Activated CD4-positive, CD25-positive, alpha-beta regulatory T cell treated with anti-CD3 and anti-CD28 coated beads, Interleukin-2, amount 50 U/mL, for 72 hours (primary cell): ENCODE measurements at places on chromosomes 3 and 15.
A peak's percentile ranks its signal among the peaks of the same experiment; 100 is the strongest.

DNA sequence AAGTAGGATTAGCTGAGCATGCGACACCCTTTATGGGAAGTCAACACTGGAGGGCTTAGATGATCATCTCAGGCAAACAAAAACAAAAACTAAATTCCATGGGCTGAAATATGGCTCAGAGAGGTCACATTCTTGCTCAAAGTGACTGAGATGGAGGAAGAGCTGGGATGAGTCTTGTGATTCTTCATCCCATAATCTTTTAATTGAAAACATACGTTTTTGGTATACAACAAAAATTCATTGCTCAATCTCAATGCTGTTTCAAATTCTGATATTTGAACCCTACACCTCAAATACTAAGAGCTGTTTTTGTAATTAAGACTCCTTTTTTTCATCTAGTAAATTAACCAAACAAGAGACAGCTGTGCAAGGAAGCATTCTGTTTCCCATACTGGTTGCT is 257.0 kb downstream of the NR1D2 start:
- no peak for DNase-seq

DNA sequence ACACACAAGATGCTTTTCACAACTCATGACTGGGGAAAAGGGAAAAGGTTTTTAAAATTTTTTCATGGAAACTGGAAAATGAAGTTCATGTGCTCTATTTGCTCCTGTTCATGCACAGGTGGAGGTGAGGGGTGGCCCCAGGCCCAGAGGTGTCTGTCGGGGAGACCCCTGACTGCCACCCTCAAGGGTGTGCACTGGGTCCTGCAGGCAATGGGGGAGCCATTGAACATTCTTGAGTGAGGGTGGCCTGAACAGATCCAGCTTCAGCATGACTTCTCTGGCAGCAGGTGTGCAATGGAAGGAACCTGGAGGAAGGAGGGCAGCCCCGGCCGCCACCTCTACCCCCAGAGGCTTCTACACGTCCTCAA is 145.3 kb upstream of the IQSEC1 start:
- DNase-seq, result no peak

- no peak for DNase-seq
Observed at GRCh38 chr3:188052169-188053035, 101.6 kb upstream of the LPP start.

DNA sequence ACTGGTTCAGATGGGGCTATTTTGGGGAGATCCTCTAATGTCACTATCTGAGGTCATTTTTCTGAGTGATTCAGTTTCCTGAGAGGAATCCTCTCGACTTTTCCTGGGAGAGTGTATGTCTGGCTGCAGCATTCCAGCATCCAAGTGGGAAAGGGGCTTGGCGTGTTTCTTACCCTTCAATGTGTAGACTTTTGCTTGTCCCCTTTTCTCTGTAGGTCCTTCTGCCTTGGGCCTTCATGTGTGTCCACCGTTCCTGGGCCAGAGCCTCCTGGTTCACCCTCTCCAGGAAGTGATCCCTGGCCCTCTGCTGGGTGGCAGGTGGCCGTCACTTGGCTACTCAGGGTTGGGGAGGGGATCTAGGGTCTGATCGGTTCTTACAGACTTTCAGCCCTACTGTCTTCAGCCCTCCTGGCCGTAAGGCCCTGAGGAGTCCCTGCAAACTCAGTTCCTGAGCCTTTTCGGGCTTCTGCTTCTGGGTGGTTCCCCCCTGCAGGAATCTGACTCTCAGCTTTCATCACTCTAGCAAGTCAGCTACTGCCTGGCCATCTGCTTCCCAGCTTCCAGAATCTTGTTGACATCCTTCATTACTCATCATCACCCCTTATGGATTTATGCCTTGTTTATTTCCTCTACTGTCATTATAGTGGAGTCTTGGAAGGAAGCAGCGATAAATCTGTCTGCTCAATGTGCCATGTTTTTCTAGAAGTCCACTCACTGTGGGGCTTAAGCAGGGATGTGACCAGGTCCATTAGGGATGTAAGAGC is 36.5 kb downstream of the GOLGA6L10 start:
- no peak for DNase-seq

DNA sequence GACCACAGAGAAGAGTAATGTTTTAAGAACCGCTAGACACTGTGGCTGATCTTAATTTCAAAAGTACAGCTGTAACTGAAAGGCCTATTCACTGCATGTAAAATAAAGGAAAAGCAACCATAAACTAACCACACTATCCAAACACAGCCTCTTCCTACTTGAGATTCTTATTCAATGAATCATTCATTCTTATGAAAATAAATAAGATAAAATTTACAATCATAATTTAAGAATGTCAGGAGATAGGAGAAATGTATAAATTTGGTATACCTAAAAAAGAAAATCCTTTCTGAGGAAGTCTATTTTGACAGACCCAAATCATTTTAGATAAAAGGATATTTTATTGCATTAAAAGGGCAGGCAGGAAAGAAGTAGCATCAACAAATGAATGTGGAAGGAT is 533.5 kb upstream of the ZNF385D start:
- no peak for DNase-seq

DNA sequence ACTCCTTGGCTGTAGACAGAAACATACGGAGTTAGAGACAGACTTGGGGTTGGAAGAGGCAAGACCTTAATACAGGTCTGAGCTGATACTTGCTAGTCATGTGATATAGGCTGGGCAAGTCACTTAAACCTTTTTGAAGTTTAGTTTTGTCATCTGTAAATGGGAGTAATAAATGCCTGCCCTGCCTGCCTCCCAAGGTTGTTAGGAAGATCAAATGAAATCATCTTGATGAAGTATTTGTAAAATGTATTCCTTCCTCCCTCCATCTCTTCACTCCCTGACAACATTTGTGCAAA is 2.9 kb downstream of the PXK start:
- DNase-seq, result no peak

DNA sequence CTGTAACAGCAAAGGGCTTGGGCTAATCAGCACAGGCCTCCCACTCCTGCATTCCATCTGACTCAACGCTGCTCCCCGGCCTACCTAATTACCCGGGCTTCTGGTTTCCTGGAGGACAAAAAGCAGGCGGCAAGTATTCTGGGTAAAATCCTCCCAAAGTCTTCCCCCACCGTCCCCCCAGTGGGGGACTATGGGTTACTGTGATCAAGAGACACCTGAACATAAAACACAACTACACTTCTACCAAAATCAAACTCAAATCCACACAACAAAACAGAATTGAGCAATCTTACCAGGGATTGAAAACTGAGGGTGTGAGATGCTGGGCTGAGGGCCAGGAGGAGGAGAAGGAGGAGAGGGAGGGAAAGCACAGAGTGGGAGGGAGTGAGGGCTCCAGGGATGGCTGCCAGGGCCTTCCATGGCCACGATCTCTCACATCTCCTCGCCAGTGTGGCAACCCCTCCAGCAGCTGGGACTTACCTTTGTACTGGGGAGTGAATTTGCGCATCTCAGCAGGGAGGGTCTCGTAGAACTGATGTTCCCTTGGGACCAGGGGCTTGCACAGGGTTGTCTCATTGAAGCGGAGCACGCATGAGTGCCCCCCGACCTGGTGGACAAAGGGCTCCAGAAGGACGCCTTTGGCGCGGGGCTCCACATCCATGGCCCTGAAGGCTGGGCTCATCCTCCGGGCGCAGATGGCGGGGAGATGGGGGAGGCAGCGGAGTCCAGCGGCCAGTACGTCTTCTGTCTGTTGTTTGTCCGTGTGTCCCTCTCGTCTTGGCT is 9.1 kb upstream of the NCKIPSD start:
- DNase-seq, result no peak

- DNase-seq, result no peak
Observed at GRCh38 chr15:40155270-40155910, 5.5 kb upstream of the BUB1B start.

GRCh38 chr3:179743913-179744312 is 91.1 kb downstream of the USP13 start:
- DNase-seq, result no peak

DNA sequence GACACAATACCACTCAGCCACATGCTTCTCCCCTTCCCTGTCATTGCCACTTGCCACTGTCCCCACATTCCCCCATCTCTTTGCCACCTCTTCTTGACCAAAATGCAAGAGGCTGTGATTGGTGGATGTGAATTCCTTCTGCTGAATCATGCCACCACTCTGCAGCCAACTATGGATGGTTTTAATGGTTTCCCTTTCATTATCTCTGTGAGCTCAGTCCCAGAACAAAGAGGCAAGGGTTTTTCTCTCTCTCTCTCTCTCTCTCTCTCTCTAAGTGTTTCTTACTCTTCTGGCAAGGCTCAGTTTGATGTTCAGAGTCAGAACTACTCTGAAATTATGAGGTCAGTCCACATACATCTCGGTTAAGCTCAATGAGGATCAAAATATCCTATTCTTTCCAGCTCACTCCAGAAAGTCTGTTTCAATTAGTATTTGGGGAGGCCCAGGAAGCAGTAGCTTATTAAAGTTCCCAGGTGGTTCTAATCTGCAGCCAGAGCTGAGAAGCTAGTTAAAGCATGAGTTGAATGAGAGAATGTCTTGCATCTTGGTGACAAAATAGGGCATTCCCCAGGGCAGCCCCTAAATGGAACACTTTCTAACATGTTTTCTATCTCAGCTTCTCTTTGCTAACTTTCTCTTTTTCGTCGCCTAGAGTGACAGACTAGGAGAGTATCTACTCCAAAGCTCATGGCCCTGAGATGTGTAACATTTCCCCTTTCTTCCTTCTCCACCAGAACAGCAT is 8.5 kb upstream of the ILDR1 start:
- DNase-seq, result no peak

DNA sequence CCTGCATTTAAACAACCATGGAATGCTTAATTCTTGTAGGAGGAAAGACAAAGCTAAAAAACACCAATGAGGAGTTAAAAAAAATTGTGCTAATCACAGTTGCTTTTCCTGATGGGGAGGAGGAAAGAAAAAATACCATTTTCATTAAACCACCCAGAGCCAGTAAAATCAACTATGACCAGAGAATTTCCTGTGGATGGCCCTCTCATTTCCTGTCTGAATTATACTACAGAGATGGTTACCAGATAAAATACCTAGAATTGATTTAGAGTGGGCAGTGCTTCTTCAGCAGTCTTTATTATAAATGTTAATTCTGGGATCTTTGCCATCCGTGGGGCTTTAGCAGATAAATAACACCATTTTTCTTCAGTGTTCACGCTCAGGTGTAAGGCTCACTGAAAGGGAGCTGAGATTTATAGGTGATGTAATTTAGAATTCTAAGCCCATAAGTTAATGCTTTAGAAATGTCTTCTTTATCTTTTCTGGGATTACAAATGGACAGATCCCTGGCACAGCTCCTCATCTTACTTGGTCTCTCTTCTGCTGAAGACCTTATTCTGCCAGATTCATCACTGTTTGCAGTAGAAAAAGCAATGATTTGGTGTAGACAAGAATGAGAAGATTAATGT is 37.9 kb downstream of the RETNLB start:
- no peak for DNase-seq

GRCh38 chr15:58240191-58240932 is 102.2 kb downstream of the AQP9 start:
- DNase-seq, result no peak

GRCh38 chr3:13137941-13138832 is 65.0 kb upstream of the IQSEC1 start:
- DNase-seq, result peak; percentile 24

GRCh38 chr3:117200962-117201361 is 491.4 kb downstream of the TUSC7 start:
- DNase-seq, result no peak

DNA sequence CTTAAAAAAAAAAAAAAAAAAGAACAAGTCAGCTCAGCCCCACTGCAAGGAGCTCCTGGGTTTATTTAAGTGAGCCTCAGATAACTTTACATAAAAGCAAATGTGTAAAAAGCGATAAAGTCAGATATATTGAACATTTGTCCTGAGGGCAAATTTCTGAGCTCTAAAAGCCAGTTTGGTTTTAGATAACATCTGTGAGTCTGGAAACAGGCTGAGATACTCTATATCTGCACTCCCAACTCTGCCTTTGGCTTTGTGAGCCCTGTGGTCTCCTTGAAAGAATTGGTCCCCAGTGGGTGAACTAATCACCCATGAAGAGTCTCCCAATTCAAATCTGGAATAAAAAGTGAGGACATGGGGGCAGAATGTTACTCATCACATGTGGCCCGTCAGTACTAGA is 104.6 kb downstream of the APBA2 start:
- DNase-seq, result no peak

GRCh38 chr15:89095073-89095472 is 6.8 kb downstream of the ABHD2 start:
- DNase-seq, result no peak

DNA sequence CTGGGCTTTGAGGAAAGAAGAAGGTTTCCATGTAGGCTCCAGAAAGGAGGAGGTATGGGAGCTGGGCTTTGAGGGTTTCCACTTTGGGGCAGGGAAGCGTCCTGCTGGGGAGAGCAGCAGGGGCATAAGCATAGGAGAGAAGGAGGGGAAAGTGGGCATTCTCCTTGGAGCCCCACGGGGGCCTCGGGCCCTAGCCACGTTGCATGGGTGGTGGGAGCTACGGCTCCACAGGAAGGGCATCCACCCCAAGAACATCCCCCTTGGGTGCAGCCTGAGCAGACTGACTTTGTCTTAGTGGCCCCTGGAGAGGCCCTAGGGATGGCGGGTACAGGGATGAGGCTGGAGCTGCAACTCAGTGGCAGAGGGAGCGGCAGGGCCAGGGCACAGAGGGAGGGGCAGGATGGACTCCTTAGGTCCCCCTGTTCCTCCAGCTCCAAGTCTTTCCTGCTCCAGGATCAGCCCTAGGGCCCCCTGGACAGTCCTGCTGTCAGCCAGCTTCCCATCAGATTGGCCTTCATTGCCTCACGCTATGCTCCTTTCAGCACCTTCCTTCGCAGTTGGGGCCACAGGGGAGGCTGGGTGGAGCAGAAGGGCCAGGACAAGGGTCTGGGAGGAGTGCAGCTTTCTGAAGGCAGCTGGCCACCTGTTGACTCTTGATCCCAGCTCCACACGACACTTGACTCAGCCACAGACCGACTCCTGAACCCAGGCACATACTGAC is 22.9 kb downstream of the PRR20G start:
- no peak for DNase-seq

- DNase-seq, result no peak
Observed at GRCh38 chr3:171248426-171249111, 211.6 kb downstream of the TNIK start.

GRCh38 chr15:37876900-37877299 is 57.5 kb upstream of the TMCO5A start:
- DNase-seq, result no peak

DNA sequence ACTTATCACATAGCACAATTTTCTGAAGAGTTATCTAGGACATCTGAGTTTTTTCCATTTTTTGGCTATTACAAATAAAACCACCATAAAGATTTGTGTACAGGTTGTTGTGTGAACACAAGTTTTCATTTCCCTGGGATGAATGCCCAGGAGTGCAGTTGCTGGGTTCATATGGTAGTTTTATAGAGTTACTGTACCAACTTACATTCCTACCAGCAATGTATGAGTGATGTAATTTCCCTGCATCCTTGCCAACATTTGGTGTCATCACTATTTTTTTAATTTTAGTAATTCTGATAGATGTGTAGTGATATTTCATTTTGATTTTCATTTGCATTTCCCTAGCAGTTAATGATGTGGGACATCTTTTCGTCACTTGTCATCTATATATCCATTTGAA is 20.5 kb downstream of the FILIP1L start:
- DNase-seq, result no peak

- no peak for DNase-seq
Observed at GRCh38 chr3:140355481-140355880, 322.4 kb upstream of the TRIM42 start.
